ENCODE measurements at places on chromosomes 3 and 15. TPM values are rescaled to one million over a fixed set of nuclear protein-coding genes. Genes with fewer than 3 reads are reported as not detected.

DNA sequence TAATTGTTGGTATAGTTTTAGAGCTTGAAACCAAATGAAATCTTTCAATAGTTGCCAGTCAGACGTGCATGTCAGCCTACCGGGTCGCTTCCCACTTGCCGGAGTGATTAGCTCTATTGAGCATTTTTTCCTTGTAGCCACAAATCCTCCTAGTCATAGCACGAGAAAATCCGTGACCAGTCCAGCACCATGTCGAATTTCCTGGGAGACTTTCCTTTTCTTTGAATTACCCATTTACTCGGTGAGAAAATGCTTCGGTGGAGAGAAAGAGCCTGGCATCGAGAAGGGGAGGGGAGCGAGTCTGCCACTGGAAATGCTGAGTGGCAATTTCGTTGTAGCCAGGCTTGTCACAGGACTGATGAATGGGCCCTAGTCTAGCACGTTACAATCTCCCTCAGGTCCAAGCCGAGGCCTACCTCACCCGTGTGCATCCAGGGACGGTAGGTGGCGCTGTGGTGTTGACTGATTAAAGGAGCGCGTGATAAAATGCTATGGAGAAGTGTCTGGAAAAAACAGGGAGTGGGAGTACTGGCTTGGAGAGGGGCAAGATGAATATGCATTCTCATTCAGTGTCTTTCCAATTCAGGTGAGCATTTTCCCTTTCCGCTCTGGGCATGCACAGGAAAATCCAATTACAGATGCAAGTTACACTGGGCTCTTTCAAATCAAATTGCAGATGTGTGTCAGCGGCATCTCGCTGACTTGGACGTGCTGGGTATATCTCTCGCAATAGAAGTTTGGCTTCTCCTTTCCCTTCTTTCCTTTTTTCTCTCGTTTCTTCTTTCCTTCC lies 238.8 kb downstream of the EDEM1 start:
- no peak for DNase-seq

- no peak for DNase-seq
Measured at GRCh38 chr3:69121950-69122349, 445 bp downstream of the LMOD3 start.

- DNase-seq = no peak
Measured at GRCh38 chr15:84657748-84658079, 285 bp downstream of the NMB start.

DNA sequence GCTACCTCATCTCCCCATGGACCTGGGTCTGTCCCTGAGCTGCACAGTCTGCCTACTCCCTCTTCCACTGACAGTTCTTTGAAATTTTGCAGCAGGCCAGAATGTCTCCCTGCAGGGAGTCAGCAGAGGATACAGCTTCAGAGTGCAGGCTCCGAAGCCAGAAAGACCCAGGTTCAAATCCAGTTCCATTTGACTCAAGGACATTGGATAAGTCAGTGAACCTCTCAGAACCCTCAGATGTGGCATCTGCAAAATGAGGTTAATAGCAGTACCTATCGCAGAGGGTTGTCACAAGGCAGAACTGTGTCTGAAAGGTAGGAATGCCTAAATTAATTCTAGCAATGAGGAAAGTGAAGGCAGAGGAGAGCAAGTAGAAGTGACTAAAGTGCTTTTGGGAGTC lies 244.4 kb upstream of the TRIM42 start:
- no peak for DNase-seq

The CAV3 gene
- polyA plus RNA-seq = 0.05 TPM

DNA sequence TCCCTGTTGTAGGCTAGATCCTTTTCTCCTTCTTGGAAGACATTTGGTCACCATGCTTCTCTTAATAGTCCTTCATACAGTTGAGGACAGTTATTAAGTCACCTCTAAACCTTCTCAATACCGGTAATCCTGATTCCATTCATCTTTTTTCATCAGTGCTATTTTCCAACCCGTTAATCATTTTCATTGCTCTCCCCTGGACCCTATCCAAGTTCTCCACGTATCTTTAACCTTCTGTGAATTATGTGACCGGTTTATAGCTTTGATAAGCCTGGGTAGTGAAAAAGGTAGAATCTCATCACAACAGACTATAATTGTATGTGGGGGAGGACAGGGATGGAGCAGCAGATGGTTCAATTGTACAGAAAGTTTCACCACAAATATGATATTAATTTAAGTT lies 168.5 kb downstream of the MECOM start:
- DNase-seq = no peak

The IL12A gene
- 0.50 TPM for polyA plus RNA-seq

- no peak for DNase-seq
Measured at GRCh38 chr15:65801229-65801805, 9.2 kb upstream of the DENND4A start.

The HDC gene
- not detected for polyA plus RNA-seq

- DNase-seq = no peak
Measured at GRCh38 chr15:88209111-88209510, 47.4 kb downstream of the NTRK3 start.

DNA sequence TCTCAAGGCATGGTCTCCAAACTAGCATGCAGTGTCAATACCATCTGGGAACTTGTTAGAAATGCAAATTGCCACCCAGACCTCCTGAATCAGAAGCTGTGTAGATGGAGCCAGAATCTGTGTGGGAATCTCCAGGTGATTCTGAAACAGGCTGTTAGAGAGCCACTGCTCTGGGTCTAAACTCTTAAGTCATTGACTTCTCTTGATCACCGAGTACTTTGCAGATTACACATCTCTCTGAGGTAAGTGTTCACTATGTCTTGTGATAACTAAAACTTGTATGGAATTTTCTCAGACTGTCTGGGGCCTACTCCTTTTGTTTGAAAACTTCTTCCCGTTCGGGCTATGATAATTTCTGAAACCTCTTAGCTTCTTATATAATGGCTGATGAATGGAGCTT lies 315.6 kb downstream of the EDEM1 start:
- DNase-seq = no peak

The ROPN1 gene
- polyA plus RNA-seq = not detected

DNA sequence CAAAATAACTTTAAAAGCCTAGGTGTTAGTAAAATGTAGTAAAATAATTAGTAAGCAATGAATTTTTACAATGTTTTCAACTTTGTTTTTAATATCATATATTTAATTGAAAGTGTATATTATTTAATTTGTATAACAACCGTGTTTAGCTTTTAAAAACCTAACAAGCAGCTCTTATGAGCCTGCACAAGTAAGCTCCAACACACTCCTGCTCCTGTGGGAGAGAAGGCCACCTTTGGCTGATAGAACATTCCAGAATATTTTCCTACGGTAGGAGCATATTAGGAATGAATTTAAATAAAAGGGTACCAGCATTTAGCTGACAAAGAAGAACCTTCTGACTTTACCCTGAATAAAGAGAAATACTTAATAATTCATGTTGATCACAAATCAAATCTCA lies 40.3 kb upstream of the TM4SF1 start:
- DNase-seq = no peak

GRCh38 chr15:25170781-25171110 lies 216.0 kb downstream of the SNRPN start:
- DNase-seq = no peak

The AADACL2 gene
- not detected for polyA plus RNA-seq

GRCh38 chr3:52851348-52851747 lies 16.5 kb upstream of the MUSTN1 start:
- no peak for DNase-seq

The ANKUB1 gene
- polyA plus RNA-seq = not detected

The TPRG1 gene
- polyA plus RNA-seq = 0.16 TPM

DNA sequence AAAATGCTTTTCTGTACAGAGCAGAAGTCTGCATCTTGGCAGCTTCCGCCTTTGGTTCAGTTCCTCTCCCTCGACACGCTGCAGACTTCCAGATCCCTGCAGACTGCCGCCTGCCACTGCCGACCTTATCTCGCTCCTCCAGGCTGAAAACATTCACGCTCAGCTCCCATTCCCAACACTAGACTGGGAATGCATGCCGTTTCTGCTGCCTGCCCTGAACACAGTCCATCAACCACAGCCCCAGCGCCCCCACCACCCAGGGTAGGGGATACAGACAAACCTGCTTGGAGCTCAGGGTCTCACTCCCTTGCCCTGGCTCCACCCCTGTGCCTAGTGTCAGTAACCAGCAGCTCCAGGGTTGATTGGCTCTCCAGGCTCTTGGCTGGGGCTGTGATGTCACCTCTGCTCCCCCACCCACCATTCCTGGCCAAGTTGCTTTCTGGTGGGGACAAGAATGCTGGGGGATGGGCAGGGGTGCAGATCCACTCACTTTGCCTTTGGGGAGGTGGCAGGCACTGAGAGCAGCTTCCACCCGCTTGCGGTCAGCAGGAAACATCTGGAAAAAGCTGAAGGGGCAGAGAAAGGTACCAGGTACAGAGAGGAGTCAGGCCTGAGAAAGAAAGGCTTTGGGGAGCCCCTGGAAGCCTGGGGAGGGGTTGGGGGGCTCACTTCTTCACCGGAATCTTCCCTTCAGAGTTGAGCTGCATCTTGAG lies 6.1 kb downstream of the PLCB2 start:
- no peak for DNase-seq

DNA sequence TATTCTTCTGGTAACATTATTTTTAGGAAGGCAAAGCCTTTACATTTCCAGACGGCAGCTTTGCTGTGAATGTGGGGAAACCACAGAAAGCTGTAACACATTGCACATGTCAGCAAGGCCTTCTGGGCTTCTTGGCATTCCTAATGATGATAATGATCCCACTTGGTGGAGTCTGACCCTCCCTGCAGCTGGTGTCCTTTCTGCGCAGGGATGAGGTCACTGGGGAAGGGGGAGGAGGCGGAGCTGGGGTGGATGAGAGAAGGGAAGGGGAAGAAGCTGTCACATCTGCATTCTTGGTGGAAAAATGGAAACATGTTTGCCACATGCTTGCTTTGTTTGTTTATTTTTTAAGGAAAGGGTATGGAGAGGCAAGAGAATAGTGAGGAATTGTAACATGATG lies 68.6 kb downstream of the FILIP1L start:
- peak; percentile 96 for DNase-seq

DNA sequence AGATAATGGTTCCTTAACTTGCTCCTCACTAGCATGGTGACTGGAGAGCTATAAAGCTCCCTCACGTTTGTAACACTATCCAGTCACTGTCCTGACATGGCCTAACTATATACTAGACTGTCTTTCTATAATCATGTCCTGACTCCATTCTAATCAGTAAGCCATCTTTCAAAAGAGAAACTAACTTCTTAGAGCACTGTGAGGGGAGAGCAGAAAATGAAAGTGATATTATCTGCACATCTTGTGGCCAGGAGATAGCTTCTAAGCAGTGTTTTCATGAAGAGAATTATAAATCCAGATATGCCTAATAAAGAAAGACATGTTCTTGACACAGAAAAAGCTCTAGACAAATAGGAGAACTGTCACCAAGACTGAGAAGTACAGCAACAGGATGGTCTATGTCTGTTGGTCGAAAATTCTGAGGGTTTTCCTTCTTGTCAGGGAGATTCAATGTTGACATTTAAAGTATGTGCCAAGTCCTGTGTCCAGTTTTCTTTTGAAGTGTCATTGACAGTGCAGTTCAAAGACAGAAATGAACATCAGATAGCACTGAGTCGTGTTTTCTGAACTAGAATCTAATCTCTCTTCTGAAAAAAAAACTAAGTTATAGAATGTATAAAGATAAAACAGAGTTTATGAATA lies 230.6 kb upstream of the PEX5L start:
- no peak for DNase-seq

Measured in BJ (cell line).